ENCODE measurements at places on chromosomes 5 and 9. TPM values are rescaled to one million over a fixed set of nuclear protein-coding genes. Genes with fewer than 3 reads are reported as not detected.

- DNase-seq: no peak
Observed at GRCh38 chr5:73496984-73497457, 1.2 kb upstream of the BTF3 start.

GRCh38 chr9:127263664-127264063 is 910 bp upstream of the GARNL3 start:
- DNase-seq: no peak

DNA sequence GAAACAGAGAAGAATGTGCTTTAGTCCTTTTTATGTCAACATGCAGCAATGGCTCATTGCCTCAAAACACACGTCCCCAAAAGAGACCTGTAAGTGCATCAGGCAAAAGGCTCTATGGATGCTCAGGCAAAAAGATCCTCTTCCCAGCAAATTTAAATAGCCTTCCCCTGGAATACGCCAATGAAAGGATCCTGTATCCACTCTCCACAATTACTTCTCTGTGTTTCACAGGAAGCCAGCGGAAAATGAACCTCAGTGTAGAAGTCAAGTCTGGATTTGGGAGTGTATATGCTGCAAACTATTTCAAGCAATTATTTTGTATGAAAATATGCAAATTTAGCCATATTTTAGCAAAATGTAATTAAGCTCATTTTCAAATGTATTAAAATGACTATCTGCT is 217.9 kb downstream of the EPB41L4A start:
- no peak for DNase-seq

DNA sequence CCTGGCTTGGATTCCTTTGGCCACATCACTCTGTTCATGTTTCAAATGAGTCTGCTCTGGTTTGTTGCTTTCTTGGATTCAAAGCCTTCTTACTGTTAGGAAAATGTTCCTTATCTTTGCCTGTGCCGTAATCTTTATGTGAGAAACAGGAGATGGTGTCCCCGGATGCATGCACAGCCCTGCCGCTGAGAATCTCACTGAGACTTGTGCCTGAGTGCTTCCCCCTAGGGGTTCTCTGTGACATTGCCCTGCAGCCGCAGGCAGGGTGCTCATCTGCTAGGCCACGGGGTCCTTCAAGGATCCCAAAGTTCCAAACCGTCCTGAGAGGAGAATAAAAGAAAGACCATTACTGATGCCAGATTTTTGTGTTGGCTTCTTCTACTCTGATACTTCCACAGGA is 81.4 kb upstream of the ANKRD55 start:
- no peak for DNase-seq

GRCh38 chr5:107853696-107854095 is 183.0 kb upstream of the EFNA5 start:
- DNase-seq: no peak

DNA sequence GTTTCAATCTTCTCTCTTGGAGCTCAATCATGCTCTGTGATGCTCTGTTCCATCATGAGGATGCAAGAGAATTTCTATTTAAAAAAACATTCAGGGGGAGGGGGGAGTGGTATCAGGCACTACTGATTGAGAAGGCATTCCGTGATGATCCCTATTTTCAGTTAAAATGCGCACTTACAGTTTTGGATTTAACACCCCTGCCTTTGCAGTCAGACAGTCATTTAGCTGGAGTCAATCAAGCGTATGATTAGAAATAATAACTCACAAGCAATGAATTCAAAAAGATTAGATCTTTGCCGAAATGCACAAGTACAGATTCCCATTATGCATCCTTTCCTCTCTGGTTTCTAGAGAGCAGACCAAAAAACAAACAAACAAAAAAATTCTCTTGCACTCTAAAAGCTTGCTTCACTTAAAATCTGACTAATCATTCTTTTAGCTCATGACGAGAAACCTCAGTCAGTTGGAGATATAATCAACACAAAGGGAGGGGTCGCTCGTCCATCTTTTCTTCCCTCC is 55.4 kb downstream of the EFNA5 start:
- no peak for DNase-seq

GRCh38 chr5:9454012-9454481 is 91.8 kb downstream of the SEMA5A start:
- no peak for DNase-seq

GRCh38 chr5:17896605-17897004 is 262.3 kb downstream of the TAF11L14 start:
- no peak for DNase-seq

- DNase-seq: no peak
Observed at GRCh38 chr5:100516285-100516684, 18.9 kb upstream of the FAM174A start.

DNA sequence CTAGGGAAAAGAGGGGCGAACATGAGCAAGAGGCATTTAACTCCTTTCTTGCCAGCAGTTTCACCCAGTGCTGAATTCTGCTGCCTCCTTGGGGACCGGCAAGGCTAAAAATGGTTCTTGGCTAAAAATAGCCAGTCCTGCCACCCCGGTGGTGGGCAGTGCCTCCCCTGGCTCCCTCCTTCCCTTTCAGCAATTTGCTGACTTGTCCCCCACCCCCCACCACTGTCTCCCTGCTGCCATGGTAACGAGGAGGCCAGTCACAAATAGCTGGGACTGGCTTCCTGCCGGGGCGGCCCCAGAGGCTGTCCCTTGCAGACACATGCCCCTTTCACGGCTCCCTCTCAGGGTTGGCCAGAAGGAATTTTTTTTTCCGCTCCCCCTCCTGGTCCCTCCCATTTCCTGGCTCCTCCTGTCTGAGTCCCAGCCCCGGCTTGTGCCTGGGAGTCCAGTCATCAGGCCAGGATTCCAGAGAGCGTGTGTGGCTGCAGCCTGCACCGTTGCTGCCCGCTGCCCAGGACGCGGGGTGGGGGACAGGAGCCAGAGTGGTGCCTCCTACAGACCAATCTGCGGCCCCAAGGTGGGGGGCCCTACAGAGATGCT is 130.3 kb downstream of the RGS3 start:
- no peak for DNase-seq

- no peak for DNase-seq
Observed at GRCh38 chr9:4009006-4009511, 290.8 kb downstream of the GLIS3 start.

GRCh38 chr5:170782438-170782837 is 1.1 kb upstream of the GABRP start:
- DNase-seq: no peak

DNA sequence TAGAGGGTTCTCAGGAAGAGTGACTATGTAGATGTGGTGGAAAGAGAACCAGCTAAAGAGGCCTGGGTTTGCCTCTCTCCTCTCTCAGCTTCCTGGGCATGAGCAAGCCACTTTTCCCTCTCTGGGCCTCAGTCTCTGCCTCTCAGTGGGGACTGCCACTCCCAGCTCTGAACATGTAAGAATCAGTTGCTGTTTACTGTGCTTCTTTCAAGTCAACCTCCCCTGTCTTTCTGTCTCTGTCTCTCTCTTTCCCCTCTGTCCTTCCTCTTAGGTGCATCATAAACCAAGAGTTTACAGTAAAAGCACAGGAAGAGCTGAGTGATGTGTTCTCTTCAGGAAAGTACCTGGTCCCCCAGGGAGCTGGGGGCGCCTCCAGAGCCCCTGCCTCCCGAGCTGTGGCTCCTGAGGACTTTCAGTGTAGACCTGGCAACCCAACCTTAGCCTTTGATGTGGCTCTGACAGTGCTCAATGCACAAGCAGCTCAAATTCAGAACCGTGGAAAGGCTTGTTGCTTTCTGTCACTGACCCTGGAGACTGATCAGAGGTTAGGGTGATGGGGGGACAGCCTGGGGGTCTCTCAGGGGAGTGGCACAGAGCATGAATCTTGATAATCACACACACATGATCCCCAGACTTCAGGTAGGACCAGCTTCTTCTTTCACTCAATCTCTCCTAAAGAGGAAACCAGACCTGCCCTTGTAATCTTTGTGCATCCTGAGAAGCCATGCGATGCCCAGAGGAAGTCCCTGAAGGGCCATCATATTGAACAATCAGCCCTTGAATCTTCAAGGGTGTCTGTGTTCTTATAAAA is 59.4 kb upstream of the TNFSF8 start:
- DNase-seq: peak; percentile 80

DNA sequence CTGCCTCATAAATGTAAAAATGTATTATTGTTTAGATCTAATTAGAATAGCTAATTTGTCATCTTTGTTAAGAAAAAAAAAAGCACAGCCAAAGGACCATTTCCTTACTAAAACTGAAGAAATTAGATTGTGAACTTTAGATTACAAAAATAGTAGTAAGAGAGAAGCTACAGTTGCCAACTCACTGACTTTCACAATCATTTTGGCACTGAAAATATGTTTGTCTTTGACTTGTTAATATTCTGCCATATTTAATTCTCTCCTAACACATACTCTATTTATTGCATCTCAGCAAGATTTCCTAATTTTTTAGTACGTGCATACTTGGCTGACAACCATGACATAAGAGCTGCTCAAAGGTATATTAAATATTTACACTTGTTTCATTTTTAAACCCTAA is 297.1 kb downstream of the TUSC1 start:
- DNase-seq: no peak

DNA sequence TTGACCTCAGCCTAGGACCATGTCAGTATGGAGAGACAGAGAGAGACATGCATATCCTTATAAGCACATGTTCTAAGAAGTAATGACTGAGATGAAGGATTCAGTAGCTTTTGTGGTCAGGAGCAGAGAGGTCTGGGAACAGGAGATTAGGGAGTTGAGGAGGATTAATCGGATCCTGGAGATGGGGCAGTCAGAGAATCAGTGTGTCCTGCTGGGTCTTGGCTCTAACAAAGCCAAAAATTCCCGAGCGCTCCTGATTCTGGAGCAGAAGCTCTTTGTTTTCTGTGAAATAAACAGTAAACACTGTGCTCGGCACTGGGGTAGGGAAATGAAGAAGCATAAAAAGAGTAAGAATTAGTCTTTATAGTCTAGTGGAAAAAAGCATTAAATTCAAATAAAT is 520.0 kb upstream of the CLINT1 start:
- no peak for DNase-seq

- DNase-seq: no peak
Observed at GRCh38 chr9:91196103-91196950, 165.4 kb downstream of the AUH start.

- DNase-seq: no peak
Observed at GRCh38 chr5:75466006-75466716, 45.3 kb downstream of the CERT1 start.

DNA sequence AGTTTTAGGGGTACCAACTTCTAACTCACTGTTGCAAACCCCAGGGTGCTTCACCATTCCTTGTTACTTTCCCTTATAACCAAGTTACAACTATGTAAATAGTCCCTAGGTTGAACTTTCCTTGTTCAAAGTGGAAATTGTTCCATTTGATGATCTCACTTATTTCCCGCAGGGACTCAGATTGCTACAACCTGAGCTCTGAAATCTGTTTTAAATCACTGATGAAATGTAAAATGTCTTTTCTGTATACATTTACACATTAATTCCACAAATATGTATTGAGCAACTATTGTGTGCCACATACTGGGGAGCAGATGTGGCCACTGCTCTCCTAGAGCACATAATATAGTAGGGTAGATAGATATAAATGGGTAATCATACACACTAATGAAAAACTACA is 69.1 kb upstream of the TARS1 start:
- no peak for DNase-seq

DNA sequence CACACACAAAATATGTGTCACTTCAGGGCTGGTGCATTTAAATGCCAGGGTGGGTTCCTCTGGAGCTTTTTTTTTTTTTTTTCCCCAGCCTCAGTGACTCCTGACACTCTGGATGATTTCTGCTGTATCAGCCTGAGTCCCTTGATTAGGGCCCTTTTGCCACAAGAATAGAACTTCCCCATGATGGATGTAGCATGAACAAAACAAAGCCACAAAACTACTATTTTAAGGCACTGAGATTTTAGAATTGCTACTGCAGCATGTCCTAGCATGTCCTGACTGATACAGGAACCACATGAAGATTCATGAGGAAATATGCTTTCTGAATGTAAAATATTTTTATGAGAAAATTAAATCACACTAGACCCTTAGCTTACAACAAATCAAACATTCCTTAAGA is 13.9 kb upstream of the ADGRD2 start:
- no peak for DNase-seq

DNA sequence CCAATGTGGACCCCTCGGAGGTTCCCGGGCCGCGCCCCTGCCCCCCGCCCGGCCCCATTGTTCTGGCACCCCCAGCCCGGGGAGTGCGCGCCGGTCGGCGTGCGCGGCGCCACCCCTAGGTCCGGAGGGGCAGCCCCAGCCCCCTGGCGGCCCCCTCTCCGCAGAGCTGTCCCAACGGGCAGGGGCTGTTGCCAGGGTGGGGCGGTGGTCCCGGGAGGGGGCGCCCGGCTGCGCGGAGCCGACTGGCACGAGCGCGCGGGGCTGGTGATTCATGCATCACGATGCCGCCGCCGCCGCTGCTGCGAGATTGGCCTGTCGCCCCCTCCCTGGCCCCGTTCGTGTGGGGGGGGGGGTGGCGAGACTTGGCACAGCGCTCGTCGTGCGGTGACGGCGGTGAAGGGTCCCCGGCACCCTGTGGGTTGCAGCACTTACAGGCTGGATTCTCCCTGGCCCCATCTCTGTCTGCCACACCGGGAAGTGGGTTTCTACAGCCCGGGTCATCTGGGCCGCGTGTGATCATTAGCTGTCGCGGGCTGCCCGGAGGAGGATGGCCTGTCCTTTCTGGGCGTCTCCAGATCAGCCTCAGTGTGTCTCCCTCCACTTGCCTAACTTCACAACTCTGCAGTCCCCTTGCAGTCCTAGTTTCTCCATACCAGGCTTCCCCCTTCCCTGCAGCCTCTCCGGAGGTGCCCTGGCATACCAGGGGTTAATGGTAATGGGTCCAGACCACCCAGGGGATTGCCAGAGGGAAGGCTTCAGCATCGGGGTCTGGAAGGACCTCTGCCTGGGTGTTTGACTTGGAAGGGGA is 858 bp downstream of the NCS1 start:
- peak; percentile 36 for DNase-seq

DNA sequence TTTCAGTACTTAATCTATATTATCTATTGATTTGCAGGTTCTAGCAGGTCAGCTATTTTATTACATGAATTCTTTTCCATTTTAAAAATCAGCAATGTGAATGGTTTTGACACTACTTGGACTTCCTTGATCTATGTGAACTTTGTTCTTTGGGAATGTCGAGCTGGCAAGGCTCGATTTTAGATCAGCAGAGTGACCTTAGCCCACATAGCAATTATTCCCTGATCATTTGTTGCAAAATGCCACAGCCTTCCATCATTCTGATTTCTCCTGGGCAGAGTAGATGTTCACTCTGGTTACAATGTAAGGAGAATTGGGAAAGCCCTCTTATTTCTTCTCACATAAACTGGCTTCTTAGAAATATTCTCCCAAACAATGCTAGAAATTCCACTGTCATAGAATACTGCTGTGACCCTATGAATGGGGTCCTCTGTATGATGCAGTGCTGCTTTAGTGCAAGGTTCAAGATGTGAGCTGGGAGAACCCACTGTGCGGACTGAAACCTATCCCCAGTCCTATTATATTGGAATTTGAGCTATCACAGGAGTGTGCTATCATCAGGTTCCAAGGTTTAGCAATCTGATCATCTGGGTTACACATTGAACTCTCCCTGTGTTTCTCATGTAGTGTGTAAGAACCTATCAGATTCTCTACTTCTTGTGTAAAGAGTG is 15.7 kb upstream of the GDA start:
- DNase-seq: no peak

NCS1 gene
- total RNA-seq: 14.0 TPM

PCDHGA8 gene
- not detected for total RNA-seq

ERAP2 gene
- total RNA-seq: 87.8 TPM

STING1 gene
- 128 TPM for total RNA-seq

SNCAIP gene
- total RNA-seq: not detected

GLRA1 gene
- not detected for total RNA-seq

NUP214 gene
- total RNA-seq: 75.5 TPM

ZNF883 gene
- total RNA-seq: 1.0 TPM

TMOD1 gene
- total RNA-seq: 0.96 TPM

PAPPA gene
- total RNA-seq: 0.30 TPM

FAM81B gene
- total RNA-seq: not detected

GNA14 gene
- 0.25 TPM for total RNA-seq

GPSM1 gene
- 8.5 TPM for total RNA-seq
